ENCODE measurements at places on chromosomes 5 and 9.

DNA sequence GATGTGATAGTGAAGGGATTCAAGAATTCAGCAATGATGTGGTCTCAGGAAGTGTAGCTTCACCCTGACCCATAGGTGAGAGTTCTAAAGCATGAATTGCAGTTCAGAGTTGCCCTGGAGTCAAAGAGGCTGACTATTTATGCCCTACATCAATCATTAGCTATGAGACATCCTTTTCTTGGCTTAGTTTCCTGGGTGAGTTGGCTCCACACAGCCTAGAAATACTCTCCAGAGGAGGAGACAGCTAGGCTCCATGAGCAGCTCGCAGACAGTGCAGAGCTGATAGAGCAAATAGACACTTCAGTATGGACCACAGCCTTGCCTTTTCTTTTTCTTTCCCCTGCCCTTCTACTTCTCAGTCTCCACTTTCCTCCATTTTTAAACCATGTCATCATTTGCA, 1651.8 kb downstream of the MAT2B start:
- no peak for DNase-seq

DNA sequence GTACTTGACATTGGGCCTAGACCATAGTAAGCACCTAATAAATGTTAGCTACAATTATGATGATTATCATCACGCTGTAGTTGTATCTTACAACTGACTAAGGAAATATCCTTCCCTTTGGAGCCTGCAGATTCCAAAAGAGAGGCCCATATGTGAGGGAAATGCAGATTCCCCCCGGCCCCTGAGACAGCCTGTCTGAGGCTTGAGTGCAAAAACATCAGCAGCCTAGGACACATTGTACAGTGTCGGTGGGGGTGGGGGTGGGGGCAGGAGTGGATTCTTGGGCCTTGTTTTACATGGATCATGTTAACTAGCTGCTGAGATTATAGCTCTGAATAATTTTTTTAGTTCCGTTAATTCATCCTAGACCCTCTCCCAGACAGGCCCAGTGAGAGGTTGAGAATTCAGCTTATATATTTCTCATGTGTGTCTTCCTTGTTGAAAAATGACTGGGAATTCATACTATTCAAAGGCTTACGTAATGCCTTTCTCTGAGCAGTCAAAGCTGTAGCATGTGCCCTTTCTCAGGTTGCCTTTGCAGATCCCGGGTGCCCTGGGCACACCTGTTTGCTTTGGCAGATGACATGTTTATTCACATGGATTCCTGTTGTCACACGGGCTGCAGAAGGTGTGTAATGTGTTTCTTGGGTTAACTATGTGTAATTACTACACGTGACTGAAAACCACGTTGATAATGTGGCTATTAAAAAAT, 262.8 kb downstream of the NR3C1 start:
- DNase-seq = no peak

DNA sequence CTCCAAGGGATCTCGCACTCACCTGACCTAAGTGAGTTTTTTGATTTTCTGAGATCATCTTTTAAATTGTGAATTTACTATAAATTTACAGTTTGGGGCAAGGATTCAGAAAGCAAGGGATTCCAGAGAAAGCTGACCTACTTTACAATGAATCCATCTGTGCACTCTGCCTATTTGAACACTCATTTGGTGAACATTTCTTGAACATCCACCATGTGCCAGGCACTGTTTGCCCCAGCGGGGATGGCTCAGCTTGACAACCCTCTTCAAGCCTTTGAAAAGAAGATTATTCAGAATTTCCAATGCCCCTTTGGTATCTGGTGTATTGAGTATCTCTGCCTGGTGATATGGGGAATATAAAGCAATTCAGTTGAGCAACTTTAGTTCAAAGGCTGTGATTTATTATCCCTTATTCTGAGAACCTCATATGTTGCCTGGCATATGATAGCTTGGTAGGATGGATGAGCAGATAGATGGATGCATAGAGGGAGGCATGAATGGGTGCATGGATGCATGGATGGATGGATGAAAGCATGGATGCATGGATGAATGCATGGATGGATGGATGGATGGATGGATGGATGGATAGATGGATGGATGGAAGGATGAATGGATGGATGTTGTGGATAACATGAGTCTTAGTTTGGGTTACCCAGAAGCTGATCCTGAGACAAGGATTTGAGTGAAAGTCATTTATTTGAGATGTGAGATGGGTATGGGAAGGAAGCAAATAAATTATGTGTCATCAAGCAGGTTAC, 149.7 kb upstream of the ZNF366 start:
- no peak for DNase-seq

DNA sequence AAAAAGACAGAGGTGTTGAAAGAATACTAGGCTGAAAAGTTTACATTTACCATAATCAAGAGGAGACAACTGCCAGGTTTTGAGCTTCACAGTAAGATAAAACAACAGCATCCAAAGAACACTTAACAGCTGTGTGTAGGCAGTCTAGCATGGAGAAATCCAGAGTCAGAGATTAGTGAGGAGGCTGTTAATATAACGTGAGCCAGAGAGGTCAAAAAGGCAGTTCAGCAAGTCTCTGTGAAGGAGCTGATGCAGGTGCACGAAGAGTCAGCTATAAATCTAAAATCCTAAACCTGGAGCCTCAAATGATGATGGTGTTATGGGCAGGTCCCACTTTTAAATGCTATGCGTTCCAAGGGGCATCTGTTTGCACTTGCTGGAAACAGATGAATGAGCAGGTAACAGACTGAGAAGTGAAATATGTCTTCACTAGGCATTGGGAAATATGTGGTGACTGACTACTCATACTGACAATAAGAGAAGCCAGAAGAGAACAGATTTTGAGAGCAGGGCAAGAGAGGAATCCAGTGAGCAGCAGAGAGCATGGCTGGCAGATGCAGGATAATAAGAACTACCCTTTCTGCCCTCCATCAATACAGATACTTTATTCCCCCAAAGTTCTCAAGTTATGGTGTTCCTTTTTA, 8.7 kb downstream of the APTX start:
- DNase-seq = no peak

DNA sequence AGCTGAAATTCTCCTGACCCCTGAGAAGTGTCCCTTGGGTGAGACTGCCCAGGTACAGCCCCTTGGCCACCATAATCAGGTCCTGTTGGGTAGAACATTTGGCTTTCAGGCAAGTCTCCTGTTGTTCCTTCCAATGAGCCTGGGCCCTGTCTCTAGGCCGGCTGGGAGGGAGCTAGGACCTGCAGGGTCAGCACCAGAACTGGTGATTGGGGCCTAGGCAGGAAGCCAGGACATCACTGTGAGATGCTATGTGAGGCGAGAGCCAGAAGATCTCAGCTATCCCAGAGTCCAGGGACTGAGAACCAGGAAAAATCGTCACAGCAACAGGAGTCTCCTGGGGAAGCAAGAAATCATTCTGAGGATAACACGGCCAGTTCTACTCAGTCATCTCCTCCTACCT, 51.5 kb downstream of the PCDH1 start:
- no peak for DNase-seq

- no peak for DNase-seq
Measured at GRCh38 chr5:145393426-145393825, 441.7 kb downstream of the PRELID2 start.

GRCh38 chr9:89879701-89880100, 274.9 kb downstream of the GADD45G start:
- DNase-seq = no peak

DNA sequence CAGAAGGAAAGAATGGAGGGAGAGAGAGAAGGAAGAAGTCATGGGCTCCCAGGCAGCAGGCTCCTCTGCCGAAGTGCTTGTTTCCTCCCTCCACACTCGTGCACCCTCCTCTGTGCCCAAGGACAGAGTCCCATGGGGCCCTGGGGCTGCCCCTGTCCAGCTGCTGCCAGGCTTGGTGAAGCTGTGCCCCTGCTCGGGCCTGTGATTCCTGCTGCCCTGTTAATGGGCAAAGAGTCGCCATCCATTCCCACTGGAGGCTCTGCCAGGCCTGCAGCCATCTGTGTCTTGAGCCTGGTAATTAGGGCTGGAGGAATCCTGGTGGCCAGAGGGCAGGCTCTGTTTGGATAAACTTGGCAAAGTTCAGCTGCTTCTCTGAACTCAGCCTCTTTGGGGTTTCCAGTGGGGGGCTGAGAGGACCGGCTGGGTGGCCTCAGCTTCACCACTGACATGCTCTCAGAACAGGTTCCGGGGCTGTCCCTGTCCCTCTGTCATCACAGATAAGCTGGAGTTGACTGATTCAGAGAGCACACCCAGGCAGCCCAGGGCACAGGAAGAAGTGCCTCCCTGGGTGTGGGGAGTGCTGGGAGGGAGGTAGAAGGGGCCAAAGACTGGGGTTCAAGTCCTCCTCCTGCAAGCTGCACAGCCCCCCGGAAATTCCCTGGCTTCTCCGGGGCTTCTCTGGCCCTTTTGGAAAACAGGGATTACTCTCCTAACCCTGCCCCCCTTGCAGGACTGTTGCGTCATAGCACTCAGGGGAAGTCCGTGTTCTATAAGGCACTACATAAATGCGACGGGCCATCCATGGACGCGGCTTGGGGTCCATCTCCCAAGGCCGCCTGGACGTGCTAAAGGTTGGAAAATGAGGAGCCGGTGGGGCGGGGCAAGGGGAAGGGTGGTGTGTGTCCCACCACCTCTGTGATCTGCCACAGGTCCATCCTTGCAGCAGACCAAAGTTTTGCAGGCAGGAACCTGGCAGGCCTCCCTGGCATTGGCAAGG, 154.8 kb downstream of the PAX5 start:
- DNase-seq = no peak

DNA sequence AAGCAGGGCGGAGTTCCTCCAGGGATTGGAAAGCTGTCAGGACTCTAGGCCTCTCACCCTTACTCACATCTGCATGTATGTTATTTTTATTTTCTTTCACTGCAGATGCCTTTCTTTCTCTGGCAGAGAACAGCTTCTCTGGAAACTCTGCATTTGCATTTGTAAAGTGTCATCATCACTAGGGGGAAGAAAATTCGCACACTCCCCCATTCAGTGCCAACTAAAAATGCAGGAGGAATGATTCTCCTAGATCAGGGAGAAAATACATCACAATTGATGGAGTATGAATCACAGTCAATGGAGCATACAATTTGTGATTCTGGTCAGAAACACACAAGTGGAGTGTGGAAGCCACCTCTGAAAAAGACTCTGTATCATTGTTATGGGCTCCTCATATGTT, 351.4 kb upstream of the FTMT start:
- DNase-seq = no peak

- no peak for DNase-seq
Measured at GRCh38 chr5:36743891-36744772, 132.4 kb upstream of the NIPBL start.

- DNase-seq = no peak
Measured at GRCh38 chr5:180866985-180867384, 5.9 kb upstream of the ZFP62 start.

DNA sequence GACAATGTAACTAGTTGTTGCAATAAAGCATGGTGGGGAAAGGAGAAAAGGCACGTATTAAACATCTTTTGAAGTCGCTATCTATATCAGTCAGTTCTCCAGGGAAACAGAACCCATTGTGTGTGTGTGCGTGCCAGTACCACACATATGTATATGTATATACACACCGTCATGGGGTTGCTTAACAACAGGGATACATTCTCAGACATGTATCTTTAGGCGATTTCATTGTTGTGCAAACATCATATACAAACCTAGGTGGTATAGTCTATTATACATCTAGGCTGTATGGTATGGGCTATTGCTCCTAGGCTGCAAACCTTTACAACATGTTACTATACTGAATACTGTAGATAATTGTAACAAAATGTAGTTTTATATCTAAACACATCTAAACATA, 2.3 kb downstream of the CDKN2B-AS1 start:
- no peak for DNase-seq

- DNase-seq = no peak
Measured at GRCh38 chr9:125391704-125392103, 130.1 kb downstream of the GAPVD1 start.

DNA sequence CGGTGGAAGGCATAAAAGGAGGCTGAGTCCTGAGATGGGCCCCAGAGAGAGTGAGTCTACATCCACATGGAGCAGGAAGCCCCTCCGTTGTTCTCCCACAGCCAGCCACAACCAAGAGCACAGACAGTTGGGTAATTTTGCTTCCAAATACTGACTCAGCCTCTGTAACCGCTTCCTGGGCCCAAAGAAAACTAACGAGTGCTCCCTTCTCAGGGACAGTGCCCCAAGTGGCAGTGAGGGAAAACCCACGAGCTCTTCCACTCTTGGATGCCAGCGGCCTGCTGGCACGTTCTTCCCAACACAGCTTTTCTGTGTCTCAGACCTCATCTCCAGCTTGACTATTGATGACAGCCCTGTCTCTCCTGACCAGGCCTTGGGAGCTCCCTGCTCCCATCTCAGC, 207.6 kb downstream of the FSTL4 start:
- no peak for DNase-seq

- no peak for DNase-seq
Measured at GRCh38 chr9:112051812-112052211, 123.3 kb downstream of the SUSD1 start.

- DNase-seq = no peak
Measured at GRCh38 chr5:11683666-11684065, 220.6 kb downstream of the CTNND2 start.

- no peak for DNase-seq
Measured at GRCh38 chr5:11084111-11084510, 323.1 kb upstream of the DAP start.

GRCh38 chr9:118595719-118596305, 773.4 kb downstream of the BRINP1 start:
- no peak for DNase-seq

DNA sequence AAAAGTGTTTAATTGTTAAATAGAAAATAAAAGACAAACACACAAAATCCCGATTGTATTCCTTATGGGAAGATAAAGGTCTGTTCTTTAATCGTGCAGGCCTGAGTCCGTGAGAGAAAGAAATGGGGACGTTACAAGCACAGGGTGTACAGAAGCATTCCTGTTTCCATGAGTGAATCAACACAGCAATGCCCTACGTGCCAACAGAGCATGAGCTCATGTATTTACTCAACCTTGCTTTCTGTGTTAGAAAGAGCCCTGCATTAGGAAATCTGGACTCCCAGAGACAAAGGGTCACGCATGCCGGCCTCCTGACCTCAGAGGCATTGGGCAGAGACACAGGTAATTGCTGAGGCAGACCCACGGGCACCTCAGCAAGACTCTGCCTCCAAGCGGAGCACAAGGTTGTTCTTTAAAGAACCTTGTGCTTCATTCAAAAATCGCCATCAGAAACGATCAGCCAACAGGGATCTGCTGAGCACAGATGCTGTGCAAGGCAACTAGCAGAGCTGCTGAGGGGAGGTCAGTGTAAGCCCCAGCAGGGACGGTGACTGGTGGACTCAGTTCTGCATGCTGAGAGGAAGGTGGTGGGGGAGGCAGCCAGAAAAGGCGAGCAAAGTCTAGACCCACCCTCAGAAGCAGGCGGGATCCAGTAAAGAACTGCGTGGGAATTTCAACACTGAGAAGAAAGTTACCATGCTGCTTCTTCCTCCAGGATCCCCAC, 101.0 kb downstream of the TLE1 start:
- DNase-seq = no peak
